ENCODE measurements at places on chromosomes 11 and 22.

DNA sequence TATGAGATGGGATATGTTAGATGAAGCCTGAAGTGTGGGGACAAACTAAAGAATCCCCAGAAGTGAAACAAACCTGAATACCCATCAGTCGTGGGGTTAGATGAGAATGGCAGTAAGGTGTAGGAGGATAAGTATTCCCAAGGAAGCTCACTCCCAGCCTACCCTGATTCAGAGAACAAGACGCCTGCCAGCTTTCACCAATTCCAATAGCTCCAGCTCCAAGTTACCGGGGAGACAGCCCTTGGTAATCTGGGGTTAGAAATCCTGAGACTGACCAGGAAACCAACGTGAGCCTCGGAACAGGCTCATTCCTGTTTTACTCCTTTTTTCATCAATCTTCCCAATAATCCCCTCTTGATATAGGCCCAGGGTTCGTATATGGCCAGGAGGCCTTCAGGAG, 46.5 kb downstream of the RPL27A start:
- no peak for DNase-seq

GRCh38 chr11:59801981-59802638, 8.5 kb downstream of the MRPL16 start:
- no peak for DNase-seq

- no peak for DNase-seq
Measured at GRCh38 chr11:11579012-11579988, 42.5 kb downstream of the GALNT18 start.

- DNase-seq = no peak
Measured at GRCh38 chr11:82673631-82674030, 60.0 kb downstream of the FAM181B start.

DNA sequence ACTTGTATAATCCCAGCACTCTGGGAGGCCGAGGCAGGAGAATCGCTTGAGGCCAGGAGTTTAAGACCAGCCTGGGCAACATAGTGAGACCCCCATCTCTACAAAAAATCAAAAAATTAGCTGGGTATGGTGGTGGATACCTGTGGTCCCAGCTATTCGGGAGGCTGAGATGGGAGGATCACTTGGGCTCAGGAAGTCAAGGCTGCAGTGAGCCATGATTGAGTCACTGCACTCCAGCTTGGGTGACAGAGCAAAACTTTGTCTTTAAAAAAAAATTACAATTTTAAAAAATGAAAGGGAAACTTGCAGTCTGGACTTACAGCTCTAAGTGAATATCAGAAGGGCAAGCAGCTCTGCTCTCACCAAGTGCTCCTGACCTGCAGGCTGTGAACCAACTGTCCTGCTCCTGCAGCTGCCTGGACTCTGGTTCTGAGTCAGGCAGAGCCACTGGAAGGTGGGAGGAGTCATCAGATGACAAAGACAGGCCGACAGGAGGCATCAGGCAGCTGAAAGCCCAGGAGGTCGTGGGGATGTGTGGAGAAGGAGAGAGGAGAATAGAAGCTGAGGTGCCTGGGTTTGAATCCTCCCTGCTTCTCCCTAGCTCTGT, 9.6 kb downstream of the SMTNL1 start:
- DNase-seq = no peak

DNA sequence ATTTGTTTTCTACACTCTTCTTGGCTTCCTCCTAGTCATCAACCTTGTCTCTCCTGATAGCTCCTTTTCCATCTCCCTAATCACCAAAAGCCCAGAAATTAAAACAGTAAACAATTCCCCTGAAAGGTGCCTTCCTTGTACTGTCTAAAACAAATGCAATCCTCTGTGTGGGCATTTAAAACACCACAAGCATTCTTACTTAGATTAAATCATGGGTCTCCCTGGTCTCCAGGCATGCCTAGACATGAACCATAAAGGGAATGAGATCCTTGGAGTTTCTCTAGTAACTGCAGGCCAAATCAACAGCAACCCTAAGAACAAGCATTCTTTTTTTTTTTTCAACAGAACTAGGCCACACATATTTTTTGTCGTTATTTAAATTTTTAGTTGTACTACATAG, 1.9 kb downstream of the BTG4 start:
- DNase-seq = no peak

GRCh38 chr22:25966448-25966913, 202.8 kb upstream of the SEZ6L start:
- DNase-seq = no peak

DNA sequence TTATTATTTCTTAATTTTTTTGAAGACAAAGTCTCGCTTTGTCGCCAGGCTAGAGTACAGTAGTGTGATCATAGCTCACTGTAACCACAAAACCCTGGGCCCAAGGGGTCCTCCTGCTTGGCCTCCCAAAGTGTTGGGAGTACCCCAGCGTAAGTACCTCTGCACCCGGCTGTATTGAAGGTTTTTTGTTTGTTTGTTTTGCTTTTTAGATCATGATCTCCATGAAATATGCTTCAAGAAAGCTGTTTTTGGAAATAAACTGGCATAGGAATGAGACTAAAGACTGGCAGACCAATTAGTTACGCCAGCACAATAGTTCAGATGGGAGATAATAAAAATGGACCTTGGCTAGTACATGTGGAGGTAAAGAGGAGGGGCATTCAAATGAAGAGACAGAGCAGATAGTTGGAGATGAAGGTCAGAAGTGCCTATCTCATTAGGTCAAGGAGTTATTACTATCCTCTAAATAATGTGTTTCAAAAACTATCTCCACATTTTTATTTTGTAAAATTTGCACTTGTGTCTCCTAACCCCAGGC, 4.1 kb upstream of the MRPL48 start:
- DNase-seq = no peak

GRCh38 chr11:17286332-17286731, 9.8 kb downstream of the NUCB2 start:
- DNase-seq = no peak
